ENCODE measurements at places on chromosomes 11 and 22. TPM values are rescaled to one million over a fixed set of nuclear protein-coding genes. Genes with fewer than 3 reads are reported as not detected.

Gene MIOX
- total RNA-seq: not detected

Gene DERL3
- 0.44 TPM for total RNA-seq

Gene PTPRCAP
- 0.44 TPM for total RNA-seq

Gene RIMBP3B
- 0.11 TPM for total RNA-seq

Gene CBLIF
- total RNA-seq: not detected

Gene HBB
- not detected for total RNA-seq

Gene OR2D2
- total RNA-seq: 1.5 TPM

Gene MUC5AC
- total RNA-seq: under 0.01 TPM

Gene PIM3
- total RNA-seq: 59.5 TPM

Gene RTN4R
- 0.77 TPM for total RNA-seq
